DMS53 (cell line): ENCODE measurements at places on chromosomes 16 and 17.

- DNase-seq = no peak
Observed at GRCh38 chr17:68135141-68135887, 99.8 kb downstream of the KPNA2 start.

DNA sequence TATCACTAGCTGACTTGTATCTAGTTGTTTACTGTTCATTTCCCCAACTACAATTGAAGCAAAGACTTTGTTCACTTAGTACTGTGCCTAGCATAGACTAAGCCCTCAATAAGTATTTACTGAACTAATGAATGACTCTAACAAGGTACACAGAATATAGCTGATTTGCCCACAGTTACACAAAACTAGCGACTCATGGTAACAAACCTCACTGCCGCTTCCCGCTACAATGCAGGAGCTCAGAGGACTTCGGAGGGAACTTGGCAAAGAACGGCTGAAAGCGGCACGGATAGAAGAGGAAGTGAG lies 524 bp downstream of the EFTUD2 start:
- DNase-seq = peak; percentile 78

DNA sequence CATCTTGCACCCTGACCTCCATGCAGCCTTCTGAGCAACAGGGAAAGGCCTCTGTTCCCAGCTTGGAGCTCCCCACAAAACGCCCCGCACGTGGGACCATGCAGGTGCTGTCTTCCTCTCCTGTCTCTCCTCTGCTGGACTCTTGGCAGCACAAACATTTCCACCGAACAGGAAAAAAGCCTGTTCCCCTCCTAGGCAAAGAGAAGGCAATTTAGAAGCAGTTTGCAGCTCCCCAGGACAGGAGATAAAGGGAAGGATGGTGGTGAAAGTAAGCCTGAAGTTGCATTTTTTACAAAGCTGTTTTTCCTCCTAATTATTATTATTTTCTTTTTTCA lies 7.7 kb upstream of the CIBAR2 start:
- DNase-seq = no peak

- no peak for DNase-seq
Observed at GRCh38 chr16:3467921-3468320, 24.4 kb downstream of the NAA60 start.

DNA sequence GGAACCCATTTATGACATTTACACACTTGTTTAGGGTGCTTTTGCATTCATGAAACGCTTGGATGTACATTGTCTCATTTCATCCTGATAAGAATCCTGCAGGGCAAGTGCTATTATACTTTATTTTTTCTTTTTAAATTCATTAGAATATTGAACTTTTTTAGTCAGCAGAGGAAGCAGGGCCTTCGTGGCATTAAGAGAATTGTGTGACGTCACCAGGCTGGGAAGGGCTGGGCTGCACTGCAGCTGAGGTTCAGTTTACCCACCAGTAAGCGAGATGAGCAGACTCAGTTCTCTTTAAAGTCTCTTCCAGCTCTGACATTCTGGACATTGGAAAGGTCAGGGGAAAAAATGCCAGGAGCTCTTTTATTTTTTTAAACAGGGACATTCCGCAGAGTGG lies 159.0 kb downstream of the MRM1 start:
- no peak for DNase-seq

- DNase-seq = no peak
Observed at GRCh38 chr17:37016780-37017179, 68.0 kb downstream of the AATF start.

DNA sequence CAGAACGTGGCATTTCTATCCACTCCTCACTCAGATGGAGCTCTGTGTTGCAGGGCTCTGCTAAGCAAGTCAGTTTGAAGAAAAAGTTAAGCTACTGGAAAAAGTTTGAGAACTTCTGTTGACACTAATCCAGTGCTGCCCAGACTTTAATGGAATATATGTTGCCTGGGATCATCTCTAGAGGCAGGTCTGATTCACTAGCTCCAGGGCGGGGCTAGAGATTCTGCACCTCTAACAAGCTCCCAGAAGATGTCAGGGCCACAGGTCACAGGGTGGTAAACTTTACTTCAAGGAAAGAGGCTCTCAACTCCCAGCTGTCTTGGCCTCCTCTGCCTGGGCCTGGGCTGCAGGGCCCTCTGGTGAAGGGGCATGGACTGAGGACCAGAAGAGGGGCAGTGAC lies 6.8 kb downstream of the TTYH2 start:
- DNase-seq = no peak

GRCh38 chr17:82815790-82816305 lies 24.0 kb downstream of the ZNF750 start:
- DNase-seq = no peak

DNA sequence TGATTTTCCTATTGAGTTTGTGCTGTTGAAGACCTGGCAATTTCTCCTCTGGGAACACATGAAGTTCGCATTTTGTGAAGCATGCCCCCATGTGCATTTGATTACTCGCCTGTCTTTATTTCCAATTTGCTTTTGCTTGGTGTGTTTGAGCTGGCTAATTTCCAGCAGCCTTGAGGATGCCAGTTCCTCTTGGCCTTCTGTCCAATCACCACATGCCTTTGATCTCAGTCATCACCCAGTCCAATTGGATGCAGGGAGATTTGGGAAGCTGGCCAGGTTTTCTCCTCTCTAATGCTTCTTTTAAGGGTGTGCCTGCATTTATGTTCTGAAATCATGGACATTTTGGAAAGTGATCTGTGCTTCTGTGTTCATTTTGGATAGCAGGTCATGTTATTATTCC lies 3.8 kb upstream of the TMEM100 start:
- DNase-seq = peak; percentile 8

DNA sequence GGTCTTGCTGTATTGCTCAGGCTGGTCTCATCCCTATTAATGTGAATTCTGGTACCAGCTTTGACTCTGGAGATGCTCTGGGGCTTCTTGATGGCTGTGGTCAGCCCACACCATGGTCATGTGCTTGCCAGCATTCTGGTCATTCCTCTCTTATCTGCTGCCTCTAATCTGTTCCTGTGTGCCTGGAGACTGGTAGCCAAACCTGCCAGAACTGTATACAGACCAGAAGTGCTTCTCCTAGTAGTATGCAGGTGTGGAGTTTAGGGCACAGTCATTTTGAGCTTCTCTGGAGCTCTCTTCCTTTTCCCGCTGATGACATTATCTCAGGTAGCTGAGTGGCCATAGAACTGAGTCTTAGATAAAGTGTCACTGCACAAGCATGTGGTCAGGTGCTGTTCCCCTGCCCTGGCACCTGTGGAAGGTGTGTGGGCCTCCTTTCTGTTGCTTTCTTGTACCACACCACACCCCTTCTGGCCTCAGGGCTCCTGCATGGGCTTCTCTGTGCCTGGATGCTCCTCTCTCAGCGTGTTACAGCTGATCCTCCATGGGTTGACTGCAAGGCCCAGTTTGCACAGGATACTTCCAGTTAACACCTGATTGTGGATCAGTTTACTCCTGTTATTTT lies 162.7 kb downstream of the SPECC1 start:
- DNase-seq = no peak

- DNase-seq = peak; percentile 65
Observed at GRCh38 chr16:10737068-10737625, 6.5 kb upstream of the NUBP1 start.

- no peak for DNase-seq
Observed at GRCh38 chr17:4704991-4705390, 1.1 kb upstream of the PELP1 start.

DNA sequence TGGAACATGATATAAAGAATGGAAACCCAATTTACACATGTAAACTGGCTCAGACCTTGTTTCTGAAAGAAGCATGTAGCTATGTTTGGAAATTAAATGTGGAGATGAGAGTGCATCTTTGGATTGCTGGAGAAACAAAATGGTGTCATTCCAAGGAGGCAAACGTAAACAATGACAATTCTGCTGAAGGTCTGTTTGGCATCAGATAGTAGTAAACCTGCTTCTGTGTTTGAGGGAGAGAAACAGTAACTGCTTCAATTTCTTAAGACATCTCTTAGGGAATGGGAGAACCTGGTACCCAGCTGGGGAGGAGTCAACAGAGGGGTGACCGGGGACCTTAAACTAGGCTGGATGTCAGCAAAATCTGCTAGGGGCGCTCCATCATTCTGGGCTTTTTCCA lies 23.5 kb downstream of the GPRC5B start:
- DNase-seq = no peak

DNA sequence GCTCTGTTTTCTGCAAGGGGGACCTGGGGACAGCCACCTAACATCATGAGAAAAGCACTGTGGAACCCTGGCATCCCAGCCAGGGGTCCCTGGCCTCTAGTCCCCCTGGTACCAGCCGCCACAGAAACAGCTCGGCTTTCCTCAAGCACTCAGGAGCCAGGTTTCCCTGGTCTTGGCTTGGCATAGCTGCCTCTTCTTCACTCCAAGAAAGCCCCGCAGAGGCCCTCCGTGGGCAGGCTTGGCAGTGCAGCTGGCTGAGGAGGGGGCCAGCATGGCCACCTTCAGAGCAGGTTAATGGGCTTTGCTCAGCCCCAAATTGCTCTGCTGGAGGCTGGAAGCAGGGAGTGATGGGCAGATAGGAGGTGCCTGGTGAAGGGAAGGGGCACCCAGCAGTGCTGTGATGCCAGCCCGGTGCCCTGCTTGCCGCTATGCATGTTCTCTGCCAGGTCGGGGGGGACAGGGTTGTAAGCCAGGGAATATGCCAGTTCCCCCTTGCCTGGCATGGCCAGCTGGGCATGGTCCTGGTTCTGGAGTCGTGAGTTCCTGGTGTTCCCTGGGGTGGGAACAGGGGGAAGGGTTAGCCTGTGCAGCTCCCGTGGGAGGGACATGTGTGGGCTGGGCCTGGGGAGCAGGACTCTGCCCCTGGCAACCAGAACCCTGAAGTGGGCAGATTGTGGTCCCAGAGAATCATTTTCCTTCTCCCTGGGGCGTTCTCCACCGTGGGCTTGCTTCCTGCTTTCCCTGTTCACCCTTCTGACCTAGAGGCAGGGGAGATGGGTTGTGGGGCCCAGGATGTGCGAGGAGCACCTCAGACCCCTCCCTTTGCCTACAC lies 3.2 kb downstream of the ANKRD13B start:
- no peak for DNase-seq

- DNase-seq = peak; percentile 46
Observed at GRCh38 chr16:1337486-1337885, 4.0 kb downstream of the BAIAP3 start.

- DNase-seq = no peak
Observed at GRCh38 chr16:23960081-23960885, 124.5 kb downstream of the PRKCB start.

DNA sequence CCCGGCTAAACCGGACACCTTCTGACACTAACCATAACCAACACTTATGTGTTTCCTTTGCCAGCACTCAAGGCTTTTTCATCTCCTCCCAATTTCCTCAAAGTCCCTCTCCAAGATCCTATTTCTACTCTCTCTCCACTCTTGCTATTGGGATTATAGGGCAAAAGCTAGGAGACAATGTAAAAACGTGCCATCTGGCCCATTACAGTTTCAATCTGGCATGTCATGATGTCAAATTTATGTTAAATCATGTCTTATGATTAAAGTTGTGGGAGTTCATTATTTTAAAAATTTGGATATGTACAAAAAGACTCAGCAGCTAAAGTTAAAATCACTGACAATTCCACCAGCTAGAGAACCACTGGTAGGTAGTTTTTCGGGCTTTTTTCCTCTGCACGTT lies 77.3 kb downstream of the ZFHX3 start:
- no peak for DNase-seq

DNA sequence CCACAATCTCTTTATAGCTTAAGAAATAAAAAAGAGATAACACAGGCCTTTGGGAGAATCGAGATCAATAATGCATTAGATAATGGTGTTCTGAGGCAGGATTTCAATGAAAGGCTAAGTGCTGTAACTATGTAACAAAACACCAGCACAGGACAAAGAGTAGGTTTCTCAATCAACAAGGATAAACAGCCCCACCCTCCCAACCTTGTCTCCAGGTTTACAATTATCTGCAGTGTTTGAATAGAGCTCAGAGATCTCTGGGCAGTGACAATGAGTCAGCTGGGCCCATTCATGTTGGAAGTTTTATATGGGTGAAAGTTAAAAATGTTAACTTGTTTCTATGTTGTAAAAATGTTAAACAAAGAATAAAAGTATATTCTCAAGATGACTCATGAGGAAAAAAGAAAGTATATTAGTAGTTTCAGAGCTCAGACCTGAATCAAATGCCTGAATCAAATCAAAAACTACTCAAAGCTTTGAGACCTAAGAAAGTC lies 17.0 kb upstream of the KRT20 start:
- peak; percentile 93 for DNase-seq

- DNase-seq = no peak
Observed at GRCh38 chr16:22933173-22933572, 119.2 kb downstream of the HS3ST2 start.

- no peak for DNase-seq
Observed at GRCh38 chr16:53378138-53378537, 56.1 kb upstream of the RBL2 start.

DNA sequence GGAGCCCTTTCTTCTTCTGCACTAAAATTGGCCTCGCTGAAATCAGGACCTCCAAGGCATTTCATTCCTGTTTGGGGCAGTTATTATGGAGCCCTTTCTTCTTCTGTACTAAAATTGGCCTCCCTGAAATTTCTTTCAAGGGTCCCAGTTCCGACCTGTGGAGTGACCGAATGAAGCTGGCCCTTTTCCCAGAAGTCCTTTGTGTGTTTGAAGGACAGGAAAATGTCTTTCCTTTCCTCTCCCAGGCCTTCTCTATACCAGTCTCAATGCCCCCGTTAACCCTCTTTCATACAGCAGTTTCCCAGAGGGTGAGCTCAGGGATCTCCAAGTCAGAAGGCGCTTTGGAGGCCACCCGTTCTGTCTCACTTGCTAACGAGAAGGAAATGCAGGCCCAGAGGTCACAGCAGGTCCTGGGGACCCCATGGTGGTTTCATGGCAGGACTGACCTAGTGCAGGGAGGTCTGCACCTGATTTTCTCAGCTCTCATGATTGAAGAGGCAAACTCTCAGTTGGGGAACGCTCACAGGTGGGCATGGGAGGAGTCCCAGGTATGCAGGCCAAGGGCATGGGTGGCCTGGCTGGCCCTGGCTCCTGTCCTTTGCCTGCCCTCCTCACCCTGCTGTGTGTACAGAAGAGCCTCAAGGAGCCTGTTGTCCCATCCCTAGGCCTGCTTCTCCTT lies 37.1 kb upstream of the DOC2B start:
- DNase-seq = no peak

- no peak for DNase-seq
Observed at GRCh38 chr17:40338058-40338457, 26.5 kb downstream of the GJD3 start.

- peak; percentile 63 for DNase-seq
Observed at GRCh38 chr17:76585033-76585648, 519 bp downstream of the ST6GALNAC2 start.
